Sciatic nerve (tissue), 2 donors: ENCODE measurements at places on chromosomes 16 and 17.

- no peak for DNase-seq
Measured at GRCh38 chr16:54957403-54958166, 26.9 kb downstream of the IRX5 start.

DNA sequence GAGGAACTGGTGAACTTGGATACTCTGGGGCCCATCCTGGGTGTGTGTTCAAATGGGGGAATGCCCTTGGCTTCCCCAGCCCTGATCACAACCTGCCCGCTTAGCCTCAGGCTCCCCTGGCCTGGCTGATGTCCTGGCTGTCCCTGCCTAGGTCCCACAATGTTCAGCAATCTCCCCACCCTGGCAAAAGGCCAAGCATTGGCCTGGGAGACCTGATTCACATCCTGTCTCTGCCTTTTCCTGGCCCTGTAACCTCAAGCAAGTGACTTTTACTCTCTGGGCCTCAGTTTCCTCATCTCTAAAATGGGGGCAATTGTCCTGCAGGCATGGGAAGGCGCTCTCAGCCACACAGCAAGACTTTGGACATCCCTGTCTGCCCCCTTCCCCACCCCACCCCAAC is 14.4 kb downstream of the CPNE2 start:
- no peak for DNase-seq

GRCh38 chr17:49022391-49022941 is 25.3 kb downstream of the IGF2BP1 start:
- DNase-seq: no peak

DNA sequence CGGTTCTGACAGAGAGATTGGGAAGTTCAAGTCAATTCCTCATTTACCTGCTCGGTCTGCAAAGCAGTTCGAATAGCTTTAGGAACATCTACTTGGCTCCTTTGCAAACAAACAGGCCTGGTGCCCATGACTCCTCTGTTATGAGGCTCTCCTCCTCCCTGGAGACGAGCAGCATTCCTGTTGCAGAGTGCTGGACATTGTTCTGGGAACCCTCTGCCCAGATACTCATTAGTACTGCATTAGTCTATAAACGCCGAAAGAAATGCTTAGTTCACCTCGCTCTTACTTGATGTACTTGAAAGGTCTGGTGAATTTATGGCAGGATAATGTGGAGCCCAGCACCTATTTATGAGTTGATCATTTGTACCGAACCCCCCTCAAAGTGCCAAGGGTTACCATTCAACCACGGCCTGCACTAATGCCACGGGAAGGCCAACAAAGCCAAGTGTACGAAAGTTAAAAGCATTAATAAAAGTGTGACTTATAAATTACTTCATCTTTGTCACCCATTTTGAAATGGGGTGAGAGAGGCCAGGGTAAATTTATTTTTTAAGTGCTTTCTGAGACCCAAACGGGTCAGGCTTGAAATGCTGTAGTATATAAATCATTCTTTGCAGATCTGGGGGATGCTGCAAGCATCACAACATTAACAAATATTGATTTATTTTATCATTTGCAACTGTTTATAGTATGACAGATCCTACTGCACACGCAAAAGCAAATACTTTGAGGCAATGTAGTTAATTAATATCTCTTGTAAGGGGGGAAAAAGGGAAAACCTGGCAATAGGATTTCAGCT is 478.9 kb upstream of the PSMD7 start:
- no peak for DNase-seq
